ENCODE measurements at places on chromosomes 1 and 21.

DNA sequence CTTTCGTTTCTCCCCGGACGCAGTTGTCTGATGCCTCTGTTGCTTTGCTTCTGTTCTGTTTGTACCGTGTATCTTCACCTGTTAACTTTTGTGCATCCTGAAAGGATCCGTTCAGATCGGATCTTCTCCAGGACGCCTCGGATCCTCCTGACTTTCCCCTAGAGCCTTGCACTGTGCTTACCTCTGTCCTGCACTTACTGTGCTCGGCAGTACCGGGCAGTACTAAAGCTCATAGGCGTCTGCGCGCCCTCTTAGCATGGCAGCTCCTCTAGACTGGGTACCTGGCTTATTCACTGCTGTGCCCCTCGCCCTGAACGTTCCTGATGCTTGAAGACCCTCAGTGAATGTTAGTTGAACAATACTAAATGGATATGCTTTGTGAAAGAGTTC is 934 bp downstream of the SCP2 start:
- no peak for DNase-seq

DNA sequence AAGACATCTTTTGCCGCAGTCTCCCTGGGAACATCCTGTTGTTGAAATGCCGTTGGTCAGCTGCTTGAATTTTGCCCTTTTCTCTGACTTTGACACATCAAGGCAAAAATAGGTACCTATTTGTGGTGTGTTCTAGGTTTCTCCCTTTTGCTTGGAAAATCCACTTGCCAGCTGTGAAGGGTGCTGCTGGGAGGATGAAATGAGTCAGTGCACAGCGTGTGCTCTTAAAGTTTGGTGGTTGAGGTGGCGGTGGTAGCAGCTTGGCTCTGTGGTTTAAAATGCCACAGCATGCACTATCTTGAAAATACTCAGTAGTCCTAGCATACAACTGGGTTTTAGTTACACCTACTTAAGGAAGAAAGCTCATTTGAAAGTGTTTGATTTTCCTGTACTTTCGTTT is 183.8 kb downstream of the DHRS3 start:
- peak; percentile 62 for DNase-seq

- no peak for DNase-seq
These were observed 174.5 kb downstream of the DENND1B start for GRCh38 chr1:197600751-197601150.

- DNase-seq = no peak
These were observed 139.0 kb downstream of the SDCCAG8 start for GRCh38 chr1:243394601-243395464.

- no peak for DNase-seq
These were observed 35.9 kb downstream of the MAB21L3 start for GRCh38 chr1:116147114-116147510.

- DNase-seq = no peak
These were observed 121.6 kb downstream of the RGS7 start for GRCh38 chr1:241235256-241235897.

DNA sequence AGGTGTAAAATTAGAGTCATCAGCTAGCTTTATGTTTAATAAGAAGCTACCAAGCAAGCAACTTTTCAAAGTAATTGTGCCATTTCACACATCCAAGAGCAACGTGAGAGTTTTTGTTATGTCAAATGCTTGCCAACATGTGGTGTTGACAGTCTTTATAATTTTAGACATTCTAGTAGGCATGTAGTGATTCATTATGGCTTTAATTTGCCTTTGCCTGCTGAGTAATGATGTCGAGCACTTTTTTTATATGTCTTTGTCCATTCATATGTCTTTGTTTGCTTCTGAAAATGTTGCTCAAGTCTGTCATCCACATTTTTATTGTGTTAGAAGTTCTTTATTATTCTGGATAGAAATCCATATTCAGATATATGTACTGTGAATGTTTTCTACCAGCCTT is 21.4 kb upstream of the CHIT1 start:
- DNase-seq = no peak

GRCh38 chr1:108627951-108628350 is 32.9 kb downstream of the HENMT1 start:
- no peak for DNase-seq

GRCh38 chr1:86938450-86938849 is 24.0 kb downstream of the HS2ST1 start:
- DNase-seq = no peak

GRCh38 chr1:234997201-234997895 is 131.3 kb downstream of the TOMM20 start:
- no peak for DNase-seq

DNA sequence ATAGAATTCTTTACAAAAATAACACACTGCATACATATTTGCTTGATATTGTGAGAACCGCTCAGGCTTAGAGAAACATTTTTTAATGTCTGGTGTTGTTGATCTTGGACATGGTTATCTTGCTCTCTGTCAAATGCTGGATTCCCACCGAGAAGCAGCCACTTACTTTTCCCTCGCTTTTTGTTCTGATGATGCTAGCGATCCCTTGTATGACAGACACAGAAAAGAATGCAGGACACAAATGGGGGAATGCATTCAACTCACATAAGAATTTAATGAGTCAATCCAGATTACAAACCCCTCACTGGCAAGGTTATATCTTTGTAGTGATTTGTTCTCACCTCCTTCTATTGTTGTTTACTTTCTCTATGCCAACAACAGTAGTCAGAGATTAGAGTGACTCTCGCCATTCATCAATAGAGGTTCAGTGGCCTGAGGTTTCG is 76.8 kb upstream of the AKT3 start:
- no peak for DNase-seq

DNA sequence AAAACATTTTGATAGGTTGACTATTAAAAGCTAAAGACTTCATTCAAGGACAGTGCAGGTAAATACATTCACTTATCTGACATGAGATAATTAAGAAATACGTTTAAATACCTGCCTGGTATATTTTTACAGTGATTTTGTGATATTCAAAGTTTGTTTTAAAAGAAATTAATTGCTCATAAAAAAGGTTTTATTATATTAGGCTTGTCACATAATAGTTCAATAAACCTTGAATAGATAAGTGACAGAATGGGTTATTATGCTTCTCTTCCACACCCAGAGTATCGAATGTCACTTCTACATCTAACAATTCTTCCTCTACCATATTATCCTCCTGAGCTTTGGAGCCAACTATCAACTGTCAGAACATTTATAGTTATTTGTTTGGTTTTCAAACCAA is 60.0 kb downstream of the LTN1 start:
- DNase-seq = no peak

- DNase-seq = no peak
These were observed 13.3 kb upstream of the PCBP3 start for GRCh38 chr21:45630066-45630694.

GRCh38 chr1:97088391-97088790 is 366.8 kb downstream of the PTBP2 start:
- DNase-seq = no peak

- DNase-seq = no peak
These were observed 198.6 kb downstream of the PTPRC start for GRCh38 chr1:198837278-198838021.

DNA sequence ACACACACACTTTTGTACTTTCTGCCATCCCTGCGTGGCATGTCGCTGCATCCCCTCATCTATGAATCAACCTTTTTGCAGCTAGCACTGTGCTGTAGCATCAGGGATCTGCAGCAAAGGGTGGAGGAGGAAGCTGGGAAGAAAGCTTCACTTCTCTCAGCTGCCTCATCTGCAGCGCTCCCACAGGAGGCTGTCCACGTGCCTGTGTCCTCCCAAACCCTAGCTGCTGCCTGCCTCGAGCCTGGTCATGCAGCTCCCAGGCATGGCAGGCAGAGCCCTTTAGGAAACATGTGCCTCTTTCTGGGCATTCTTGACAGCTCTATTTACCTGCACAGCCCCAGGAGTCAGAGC is 262.1 kb upstream of the SGIP1 start:
- no peak for DNase-seq

GRCh38 chr1:83499998-83500397 is 498.9 kb downstream of the TTLL7 start:
- no peak for DNase-seq

DNA sequence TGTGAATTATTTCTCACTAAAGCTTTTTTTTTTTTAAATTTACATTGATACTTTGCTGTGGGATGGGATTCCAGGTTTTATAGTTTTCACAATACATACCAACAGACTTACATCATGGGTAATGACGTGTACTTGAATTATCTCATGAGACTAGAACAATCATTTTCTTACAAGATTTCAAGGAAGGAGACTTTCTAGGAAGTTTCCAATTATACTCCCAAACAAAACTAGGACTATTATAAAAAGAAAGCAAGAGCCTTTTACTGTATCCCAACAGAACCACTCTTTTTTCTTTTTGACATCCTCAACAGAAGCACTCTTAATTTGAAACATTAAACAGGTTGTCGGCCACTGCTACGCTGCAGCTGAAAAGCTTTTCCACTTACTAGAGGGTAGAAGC is 48.7 kb downstream of the TESK2 start:
- DNase-seq = no peak

DNA sequence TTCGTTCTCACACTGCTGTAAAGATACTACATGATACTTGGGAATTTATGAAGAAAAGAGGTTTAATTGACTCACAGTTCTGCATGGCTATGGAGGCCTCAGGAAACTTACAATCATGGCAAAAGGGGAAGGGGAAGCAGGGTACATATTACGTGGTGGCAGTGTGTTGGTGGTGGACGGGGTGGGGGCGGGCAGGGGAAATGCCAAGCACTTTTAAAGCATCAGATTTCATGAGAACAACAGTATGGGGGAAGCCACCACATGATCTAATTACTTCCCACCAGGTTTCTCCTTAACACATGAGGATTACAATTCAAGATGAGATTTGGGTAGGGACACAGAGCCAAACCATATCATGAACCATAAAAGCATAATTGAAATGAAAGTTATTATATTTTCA is 88.5 kb downstream of the UBE2U start:
- no peak for DNase-seq

GRCh38 chr1:30695439-30695841 is 27.9 kb downstream of the MATN1 start:
- no peak for DNase-seq

DNA sequence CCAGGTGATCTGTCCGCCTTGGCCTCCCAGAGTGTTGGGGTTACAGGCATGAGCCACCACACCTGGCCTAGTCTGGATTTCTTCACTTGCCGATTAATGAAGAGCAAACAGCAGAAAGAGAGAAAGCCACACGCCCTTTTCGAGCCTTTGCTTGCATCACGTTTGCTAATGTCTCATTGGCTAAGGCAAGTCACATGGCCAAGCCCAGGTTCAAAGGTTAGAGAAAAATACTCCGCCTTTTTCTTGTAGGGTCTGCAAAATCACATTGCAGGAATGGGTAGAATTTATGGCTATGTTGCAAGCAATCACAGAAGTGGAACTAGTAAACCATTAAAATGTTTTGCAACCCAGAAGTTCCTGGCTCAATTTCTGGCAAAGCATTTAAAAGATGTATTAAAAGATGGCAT is 26.8 kb upstream of the BACH1 start:
- DNase-seq = no peak

Measured in CD4-positive, alpha-beta T cell treated with Interleukin-6 at 100 ng/mL for 8 hours (primary cell).